ENCODE measurements at places on chromosomes 13 and 19.
A peak's percentile ranks its signal among the peaks of the same experiment; 100 is the strongest.

DNA sequence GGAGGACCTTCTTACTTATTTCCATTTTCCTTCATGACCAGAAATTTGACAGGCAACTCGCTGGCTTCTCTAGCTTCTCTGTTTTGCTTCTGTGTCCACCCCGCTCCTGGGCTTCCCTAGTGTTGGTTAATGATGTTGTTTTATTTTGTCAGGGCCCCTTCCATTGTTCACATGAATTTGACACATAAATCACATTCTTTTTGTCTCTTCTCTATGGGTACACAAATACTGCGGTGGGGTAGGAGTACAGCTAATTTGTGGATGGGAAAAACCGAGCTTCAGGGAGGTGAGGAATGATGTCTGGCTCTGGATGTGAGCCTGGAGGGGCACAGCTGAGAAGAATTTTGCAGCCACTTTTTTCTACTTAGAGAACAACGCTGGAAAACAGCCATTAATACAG lies 199.8 kb downstream of the DNAJC15 start:
- no peak for DNase-seq

- DNase-seq = peak; percentile 12
These were observed 87.5 kb upstream of the CSNK1A1L start for GRCh38 chr13:37192956-37193355.

- DNase-seq = no peak
These were observed 8.2 kb downstream of the ZNF177 start for GRCh38 chr19:9370738-9371619.

- no peak for DNase-seq
These were observed 38.1 kb downstream of the MIPEP start for GRCh38 chr13:23851106-23851505.

GRCh38 chr13:102441085-102441484 lies 39.2 kb upstream of the FGF14 start:
- no peak for DNase-seq

DNA sequence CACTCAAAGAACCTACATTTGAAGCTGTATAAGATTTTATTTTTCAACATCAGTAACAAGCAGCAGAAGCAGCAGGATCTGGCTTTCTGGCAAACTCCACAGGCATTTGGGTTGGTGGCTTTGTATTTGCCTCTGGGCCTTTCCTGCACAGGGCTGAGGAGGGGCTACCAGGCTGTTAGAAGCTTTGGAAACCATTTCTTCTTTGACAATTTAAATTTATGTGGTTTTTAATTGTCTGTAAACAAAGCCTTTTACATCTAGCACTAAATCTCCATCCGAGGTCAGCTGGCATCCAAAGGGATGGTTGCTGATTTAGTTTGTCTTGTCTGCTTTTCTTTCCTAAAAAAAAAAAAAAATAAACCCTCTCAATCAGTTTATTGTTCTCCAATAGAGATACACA lies 127.5 kb upstream of the OBI1 start:
- no peak for DNase-seq

DNA sequence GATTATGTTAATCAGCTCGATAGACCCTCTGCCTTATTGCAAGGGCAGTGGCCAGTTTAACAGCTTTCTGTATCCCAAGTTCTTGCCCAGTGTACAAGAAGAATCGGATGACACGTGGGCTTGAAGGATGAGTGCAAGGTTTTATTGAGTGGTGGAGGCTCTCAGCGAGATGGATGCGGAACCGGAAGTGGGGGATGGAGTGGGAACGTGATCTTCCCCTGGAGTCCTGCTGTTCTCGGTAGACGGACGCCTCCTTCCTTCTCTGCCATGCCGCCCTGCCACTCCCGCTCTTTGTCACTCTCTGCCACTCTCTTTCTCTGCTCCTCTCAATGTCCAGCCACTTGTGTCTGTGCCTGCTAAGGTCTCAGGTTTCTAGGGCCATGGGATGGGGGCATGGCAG lies 21.0 kb downstream of the RFXAP start:
- DNase-seq = no peak

- peak; percentile 89 for DNase-seq
These were observed 12.8 kb downstream of the IGSF23 start for GRCh38 chr19:44626048-44626624.

DNA sequence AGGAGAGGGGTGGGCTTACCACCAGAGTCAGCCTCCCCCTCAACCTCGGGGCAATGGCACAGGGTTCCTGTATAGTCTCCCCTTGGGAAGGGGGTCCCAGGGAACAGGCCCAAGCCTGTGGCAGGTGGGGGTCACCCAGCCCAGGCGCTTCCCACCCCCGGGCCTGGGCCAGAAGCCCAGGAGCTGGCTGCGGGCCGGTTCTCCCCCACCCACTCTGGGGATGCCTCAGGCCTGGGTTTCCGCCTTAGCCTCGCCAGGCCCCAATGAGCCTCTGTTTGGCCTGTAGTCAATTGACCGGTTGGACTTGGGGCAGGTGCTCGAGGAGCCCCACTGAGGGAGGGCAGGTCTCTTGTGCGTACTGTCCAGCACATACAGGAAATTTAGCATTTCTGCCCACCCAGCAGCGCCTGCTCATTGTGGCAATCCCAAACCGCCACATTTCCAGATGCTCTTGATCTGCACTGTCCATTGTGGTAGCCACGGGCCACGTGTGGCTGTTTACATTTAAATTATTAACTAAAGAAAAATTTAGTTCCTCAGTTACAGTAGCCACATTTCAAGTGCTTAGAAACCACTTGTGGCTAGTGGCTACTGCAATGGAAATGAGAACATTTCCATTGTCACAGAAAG lies 9.9 kb downstream of the LYL1 start:
- DNase-seq = no peak

- DNase-seq = no peak
These were observed 18.3 kb downstream of the ZNF611 start for GRCh38 chr19:52716522-52716921.

DNA sequence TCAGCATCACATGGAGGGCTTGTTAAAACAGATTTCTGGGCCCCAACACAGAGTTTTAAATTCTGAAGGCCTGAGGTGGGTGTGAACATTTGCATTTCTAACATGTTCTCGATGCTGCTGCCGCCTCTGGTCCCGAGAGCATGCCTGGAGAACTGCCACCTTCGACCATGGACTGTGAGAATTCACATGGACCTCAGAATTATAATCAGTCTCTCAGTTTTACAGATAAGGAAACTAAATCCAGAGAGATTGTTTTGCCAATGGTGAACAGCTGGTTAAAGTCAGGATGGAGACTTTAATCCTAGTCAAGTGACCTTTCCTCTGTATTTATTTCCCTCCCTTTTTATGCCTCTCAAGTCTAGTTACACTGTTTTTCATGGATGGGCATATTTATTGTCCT lies 14.7 kb downstream of the ALOX5AP start:
- no peak for DNase-seq
